ENCODE measurements at places on chromosomes 16 and 17. TPM values are rescaled to one million over a fixed set of nuclear protein-coding genes. Genes with fewer than 3 reads are reported as not detected.

ABAT gene
- total RNA-seq = 119 TPM

FADS6 gene
- not detected for total RNA-seq

SPATA32 gene
- not detected for total RNA-seq

CSH2 gene
- total RNA-seq = not detected

CACNB1 gene
- 37.9 TPM for total RNA-seq

STH gene
- 26.6 TPM for total RNA-seq

OR1F1 gene
- total RNA-seq = 0.94 TPM

KRT28 gene
- total RNA-seq = not detected

CCL18 gene
- not detected for total RNA-seq

DOC2B gene
- total RNA-seq = 43.2 TPM

TBC1D3H gene
- not detected for total RNA-seq

ANKRD13B gene
- total RNA-seq = 65.1 TPM

ANKFN1 gene
- 7.5 TPM for total RNA-seq

C16orf92 gene
- not detected for total RNA-seq

SPATA22 gene
- total RNA-seq = 1.3 TPM

ZP2 gene
- total RNA-seq = not detected

CHRNE gene
- 0.94 TPM for total RNA-seq

HSD11B2 gene
- not detected for total RNA-seq

VAMP2 gene
- total RNA-seq = 40.7 TPM
